SW480 (cell line): ENCODE measurements at places on chromosomes 6 and 20.
A peak's percentile ranks its signal among the peaks of the same experiment; 100 is the strongest.

- no peak for DNase-seq
Measured at GRCh38 chr20:10985536-10985935, 311.7 kb upstream of the JAG1 start.

DNA sequence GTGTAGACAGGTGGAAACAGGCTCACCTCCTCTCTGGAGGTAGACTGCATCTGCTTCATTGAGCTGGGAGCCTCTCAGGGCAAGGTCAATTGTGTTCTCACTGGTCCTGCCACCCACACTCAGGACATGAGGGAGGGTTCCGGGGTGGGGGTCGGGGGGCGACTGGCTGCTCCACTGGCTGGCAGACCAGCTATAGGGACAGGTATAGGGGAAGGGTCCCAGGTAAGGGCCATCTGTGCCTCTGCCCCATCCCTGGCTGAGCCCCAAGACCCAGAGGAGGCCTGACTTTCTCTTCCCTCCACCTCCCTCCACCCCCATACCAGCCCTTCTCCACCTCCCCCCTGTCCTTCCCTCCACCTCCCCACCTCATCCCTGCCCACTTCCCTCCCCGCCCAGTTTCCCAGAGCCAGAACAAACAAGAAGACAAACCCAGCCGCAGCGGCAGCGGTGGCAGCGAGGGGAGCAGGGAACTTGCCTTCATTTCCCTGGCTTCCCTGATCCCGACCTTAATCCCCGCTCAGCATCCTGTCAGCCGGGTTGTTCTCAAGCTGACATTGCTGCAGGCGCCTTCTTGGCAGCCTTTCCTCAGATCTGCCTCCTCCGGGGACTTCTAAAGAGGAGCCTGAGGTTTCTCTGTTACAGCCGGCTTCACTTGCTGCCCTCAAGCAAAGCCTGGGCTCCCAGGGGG is 18.3 kb upstream of the FOXP4 start:
- no peak for DNase-seq

DNA sequence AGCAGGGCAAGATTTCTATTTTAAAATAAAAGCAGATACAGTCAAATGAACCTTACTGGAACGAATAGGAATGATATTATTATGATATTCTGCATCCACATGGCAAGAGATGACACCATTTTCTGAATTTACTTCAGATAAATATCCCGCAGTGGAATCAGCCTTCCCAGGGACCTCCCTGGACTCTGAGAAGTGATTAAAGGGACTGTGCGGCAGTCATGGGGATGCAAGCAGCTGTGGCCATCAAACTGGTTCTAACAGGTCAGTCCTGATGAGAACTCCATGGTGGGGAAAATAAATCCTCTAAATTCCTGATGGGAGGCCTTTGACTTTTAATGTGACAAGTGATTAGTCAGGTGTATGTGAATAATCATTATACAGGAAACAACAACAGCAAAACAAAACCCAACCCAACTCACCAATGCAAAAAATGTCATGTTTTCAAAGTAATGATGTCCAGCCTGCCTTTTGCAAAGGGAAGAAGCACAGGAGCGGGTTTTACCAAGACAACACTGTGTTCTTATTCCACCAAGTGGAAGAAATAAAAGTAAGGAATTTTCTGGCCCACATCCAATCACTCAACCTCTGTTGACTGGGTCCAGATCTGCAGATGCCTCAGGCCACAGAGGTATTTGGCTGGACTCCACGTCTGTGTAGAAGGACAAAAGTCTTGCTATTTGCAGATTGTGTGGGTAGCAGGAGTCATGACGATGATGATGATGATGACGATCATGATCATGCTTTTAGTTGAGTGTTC is 61.9 kb upstream of the CITED2 start:
- peak; percentile 20 for DNase-seq

GRCh38 chr6:160788806-160789205 is 86.8 kb downstream of the PLG start:
- no peak for DNase-seq

DNA sequence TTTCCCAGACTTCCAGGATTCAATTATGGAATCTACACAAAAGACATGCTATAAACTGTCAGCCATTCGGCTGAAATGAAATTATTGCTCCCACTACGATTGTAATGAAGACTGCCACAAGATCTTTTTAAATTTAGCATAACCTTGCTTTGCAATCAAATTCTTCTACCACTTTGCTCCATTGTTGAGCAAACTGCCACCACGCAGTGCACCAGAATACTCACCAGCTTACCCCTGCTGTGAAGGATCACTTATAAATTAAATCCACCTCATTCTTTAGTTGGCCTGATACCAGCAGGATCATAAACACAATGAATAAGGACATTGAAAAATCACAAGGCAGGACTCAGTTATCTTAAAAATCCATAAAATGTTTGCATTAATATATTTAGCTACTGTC is 151.8 kb upstream of the PRND start:
- no peak for DNase-seq

DNA sequence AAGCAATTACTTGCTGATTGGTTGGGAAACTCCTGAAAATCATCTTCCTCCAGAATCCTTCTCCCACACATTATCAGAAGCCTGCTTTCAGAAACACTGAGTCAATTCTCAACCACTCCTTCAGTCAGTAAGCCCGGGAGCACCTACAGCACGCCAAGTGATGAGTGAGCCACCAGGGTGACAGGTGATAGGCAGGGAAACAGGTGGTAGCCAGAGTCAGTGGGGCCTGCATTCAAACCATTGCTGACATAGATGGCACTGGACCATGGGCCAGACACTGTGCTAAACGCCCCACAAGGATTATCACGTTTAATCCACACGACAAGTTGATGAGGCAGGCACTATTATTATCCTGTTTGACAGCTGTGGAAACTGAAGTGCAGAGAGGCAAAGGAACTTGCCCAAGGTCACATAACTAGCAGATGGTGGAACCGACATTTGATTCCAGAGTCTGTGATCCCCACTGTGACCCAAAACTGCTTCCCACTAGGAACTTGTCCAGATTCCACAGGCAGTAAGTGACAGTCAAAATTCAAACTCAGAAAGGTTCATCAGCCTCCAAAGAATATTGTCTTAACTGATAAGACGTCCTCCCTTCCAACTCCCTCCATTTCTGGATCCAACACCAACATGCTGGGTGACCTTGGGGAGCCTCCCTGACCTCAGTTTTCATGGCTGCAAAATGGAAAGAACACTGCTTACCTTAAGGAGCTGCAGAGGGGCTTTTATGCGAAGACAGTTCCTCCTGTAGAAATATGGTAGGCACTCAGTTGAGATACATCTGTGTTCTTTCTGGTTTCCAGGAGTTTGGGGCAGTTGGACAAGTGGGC is 23.9 kb upstream of the TOP1 start:
- no peak for DNase-seq

GRCh38 chr6:54403096-54403495 is 94.9 kb downstream of the TINAG start:
- no peak for DNase-seq

GRCh38 chr20:31822421-31823330 is 3.5 kb downstream of the MYLK2 start:
- DNase-seq: peak; percentile 97

DNA sequence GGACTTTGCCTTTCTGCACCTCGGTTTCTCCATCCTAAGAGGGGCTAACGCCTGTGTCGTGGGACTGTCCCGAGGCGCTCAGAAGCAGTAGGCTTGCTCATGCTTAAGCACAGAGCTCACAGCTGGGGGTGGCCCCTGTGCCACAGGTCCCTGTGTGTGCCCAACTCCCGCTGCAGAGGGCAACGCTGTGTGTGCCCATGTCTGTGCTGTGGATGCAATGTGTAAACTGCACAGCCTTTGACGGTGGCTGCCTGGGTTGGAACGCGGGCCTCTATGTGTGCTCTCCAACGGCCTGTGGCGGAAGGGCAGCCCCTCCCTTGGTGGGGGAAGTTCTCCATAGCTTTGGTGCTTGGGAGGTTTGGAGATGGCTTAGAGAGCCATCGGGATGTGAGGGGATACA is 10.7 kb upstream of the GATA5 start:
- no peak for DNase-seq

DNA sequence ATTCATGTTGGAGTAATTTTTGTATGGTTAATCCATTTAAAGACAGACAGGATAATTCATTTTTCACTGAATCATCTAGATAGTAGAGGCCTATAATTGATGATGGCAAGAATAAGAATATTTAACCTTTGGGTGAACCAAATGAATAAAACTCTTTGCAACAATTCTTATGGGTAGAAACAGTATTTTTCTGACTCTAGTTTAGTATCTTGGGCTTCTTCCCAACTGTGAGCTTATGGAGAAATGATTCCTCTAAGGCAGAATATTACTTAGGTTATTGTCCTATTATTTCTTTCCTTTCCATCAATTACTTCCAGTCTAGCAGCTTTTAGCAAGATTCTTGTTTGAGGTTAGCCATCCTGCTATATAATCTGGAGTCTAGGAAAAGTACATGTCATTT is 734.9 kb upstream of the FLRT3 start:
- no peak for DNase-seq

DNA sequence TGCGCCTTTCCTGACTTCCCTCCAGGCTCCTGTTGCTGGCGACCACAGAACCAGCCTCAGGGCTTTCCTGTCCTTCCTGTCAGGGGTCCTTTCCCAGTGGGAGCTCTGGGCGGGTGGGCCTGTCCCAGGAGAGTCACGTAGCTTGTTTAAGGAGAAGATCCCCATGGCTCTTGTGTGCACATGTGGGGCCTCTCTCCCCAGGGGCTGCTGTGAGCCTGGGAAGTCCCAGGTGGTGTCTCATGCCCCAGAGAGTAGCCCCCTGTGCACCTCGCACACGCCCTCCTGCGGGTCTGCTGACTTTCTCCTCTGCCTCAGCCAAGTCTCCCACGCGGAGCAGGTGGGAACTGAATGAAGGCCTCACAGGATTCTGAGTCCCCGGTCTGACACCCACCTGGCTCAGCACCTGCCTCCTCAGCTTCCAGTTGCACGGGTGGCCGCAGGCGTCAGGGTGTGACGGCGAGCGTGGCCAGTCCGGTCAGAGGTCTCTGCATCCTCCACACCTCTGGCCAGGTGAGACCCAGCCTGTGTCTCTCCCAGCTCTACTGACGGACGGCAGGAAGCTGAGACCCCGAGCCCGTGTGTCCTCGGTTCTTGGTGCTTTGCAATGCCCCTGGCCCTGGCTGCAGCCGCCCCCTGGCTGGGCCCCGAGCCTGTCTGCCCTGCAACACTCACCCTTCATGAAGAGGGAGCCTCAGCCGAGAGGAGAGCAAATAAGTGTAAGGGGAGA is 5.6 kb upstream of the NKAIN4 start:
- no peak for DNase-seq

GRCh38 chr6:4553387-4553786 is 222.8 kb upstream of the CDYL start:
- no peak for DNase-seq

DNA sequence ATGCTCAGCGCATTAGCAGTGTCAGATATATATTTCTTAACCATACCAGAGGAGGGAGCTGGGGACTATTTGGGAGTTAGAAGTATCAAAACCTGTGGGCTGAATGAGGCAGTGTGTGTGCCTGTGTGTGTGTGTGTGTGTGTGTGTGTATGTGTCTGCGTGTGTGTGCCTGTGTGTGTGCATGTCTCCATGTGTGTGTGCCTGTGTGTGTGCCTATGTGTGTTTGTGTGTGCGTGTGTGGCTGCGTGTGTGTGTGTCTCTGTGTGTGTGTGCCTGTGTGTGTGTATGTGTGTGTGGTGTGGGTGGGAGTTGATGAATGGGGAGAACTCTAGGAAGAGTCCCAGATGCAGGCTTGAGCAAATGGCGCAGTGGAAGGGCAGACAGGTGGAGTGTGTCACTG is 92.9 kb downstream of the PAX1 start:
- no peak for DNase-seq

DNA sequence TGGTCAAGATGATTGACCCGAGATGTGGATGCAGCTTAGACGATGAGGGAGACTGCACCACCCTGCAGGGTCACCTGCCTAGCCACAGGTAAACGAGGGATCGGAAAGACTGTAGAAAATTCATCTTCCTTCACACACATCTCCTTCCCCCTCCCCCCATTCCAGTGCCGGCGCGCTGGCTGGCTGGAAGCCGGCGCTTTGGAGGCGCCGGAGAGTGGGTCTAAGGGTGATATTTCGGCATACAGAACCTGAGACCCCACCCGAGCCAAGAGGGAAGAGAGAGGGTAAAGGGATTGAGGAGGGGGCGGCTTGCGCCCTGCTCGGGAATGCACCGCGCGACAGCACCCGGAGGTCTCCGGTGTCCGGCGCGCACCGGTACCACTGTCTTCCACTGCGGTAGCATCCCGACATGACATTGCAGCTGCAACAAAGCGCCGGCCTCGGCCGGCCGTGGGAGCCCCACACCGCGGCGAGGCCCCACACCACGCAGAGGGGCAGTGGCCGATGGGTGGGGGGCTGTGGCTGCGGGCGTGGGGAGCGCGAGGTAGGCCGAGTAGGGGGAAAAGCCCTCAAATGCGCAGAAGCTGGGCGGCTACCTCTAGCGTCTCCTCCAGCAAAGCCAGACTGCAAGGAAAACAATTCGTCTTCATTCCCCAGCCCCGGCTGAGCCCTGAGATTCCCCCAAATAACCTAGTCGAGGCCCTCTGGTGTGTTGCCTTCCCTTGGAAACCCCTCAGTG is 984 bp downstream of the TNFRSF21 start:
- DNase-seq: peak; percentile 17

DNA sequence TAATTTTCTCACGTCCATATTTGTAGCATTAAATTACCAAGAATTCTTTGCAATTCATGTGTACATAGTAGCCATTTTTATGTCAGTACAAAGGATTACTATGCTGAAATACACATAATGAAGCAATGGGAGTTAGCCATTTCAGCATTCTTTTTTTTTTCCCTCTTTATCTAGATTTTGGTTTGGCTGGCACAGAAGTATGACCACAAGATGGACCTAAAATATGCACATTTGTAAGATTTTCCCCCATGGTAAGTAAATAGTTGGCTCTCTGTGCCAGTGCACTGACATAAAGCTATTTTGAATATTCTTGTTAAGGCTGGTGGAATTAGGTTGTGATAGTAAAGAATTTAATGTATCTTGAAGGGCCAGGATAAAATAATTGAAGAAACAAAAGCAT is 486.1 kb upstream of the BTBD3 start:
- DNase-seq: no peak

GRCh38 chr6:134764741-134765140 is 185.2 kb downstream of the ALDH8A1 start:
- no peak for DNase-seq

GRCh38 chr20:19617256-19617655 is 140.8 kb upstream of the RIN2 start:
- no peak for DNase-seq

DNA sequence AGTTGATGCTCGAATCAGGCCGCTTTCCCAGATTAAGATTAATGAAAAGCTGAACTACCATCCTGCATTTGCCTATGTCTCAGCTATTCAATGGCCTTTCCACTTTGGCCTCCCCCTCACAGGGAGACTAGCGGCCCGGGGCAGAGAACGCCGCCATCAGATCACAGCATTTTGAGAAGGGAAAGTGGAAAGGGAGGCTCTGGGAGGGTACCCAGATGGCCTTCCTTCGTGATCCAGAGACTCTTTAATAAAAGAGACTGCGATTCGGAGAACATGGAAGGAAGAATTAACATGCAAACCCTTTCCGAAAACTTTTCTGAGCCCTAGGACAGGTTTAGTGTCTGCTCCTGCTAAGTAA is 533 bp downstream of the MRPS18A start:
- DNase-seq: no peak

GRCh38 chr6:114253431-114253830 is 89.4 kb downstream of the HS3ST5 start:
- DNase-seq: no peak

GRCh38 chr20:46770330-46771194 is 61.1 kb downstream of the SLC2A10 start:
- no peak for DNase-seq

GRCh38 chr6:109498052-109498451 is 15.0 kb upstream of the ZBTB24 start:
- no peak for DNase-seq

GRCh38 chr20:39785252-39785917 is 823.2 kb downstream of the DHX35 start:
- DNase-seq: no peak

GRCh38 chr6:81465859-81466258 is 286.6 kb downstream of the TENT5A start:
- peak; percentile 22 for DNase-seq
